Natural killer cell treated with Interleukin-12 subunit alpha and Interleukin-12 subunit beta and Interleukin-15 and Interleukin-18, amount 100 ng/mL, for 72 hours (primary cell): ENCODE measurements at places on chromosomes 1 and 21. TPM values are rescaled to one million over a fixed set of nuclear protein-coding genes. Genes with fewer than 3 reads are reported as not detected.

KLHL12 gene
- total RNA-seq, result 43.1 TPM

GBP4 gene
- 38.5 TPM for total RNA-seq

AK5 gene
- 1.2 TPM for total RNA-seq

THEM5 gene
- total RNA-seq, result not detected

S100A14 gene
- not detected for total RNA-seq

SERPINC1 gene
- 0.36 TPM for total RNA-seq

BSND gene
- not detected for total RNA-seq

C1QC gene
- total RNA-seq, result not detected

FNDC5 gene
- not detected for total RNA-seq

PRAMEF7 gene
- total RNA-seq, result not detected

NBPF1 gene
- total RNA-seq, result 6.3 TPM

L1TD1 gene
- total RNA-seq, result not detected

CTSE gene
- total RNA-seq, result not detected

CAMSAP2 gene
- total RNA-seq, result 0.48 TPM

LAX1 gene
- total RNA-seq, result 7.2 TPM

CFH gene
- 8.8 TPM for total RNA-seq

BATF3 gene
- total RNA-seq, result 137 TPM

PGBD5 gene
- 0.03 TPM for total RNA-seq

TMEM269 gene
- 0.55 TPM for total RNA-seq

SLC30A10 gene
- not detected for total RNA-seq

C1orf210 gene
- not detected for total RNA-seq

RIMKLA gene
- total RNA-seq, result 8.8 TPM

ILDR2 gene
- total RNA-seq, result 3.5 TPM

FAM78B gene
- 0.47 TPM for total RNA-seq

CCSAP gene
- total RNA-seq, result 6.9 TPM

RNF187 gene
- total RNA-seq, result 69.5 TPM

MCOLN2 gene
- 117 TPM for total RNA-seq

AIRE gene
- total RNA-seq, result not detected

F5 gene
- total RNA-seq, result 0.47 TPM

PTPRU gene
- total RNA-seq, result 1.4 TPM

RHBG gene
- not detected for total RNA-seq

ABCG1 gene
- total RNA-seq, result 3.1 TPM

C4BPA gene
- not detected for total RNA-seq

IVL gene
- total RNA-seq, result not detected

FAM3B gene
- not detected for total RNA-seq

NTRK1 gene
- 8.1 TPM for total RNA-seq

KPRP gene
- not detected for total RNA-seq

ADAMTS5 gene
- not detected for total RNA-seq

MYCBP gene
- 48.0 TPM for total RNA-seq

RXFP4 gene
- not detected for total RNA-seq

VWA1 gene
- total RNA-seq, result 7.7 TPM

IL22RA1 gene
- not detected for total RNA-seq

C1QB gene
- total RNA-seq, result not detected

CCDC24 gene
- 1.8 TPM for total RNA-seq
